Colonic mucosa (tissue), 4 donors: ENCODE measurements at places on chromosomes 13 and 19.
A peak's percentile ranks its signal among the peaks of the same experiment; 100 is the strongest.

- no peak for DNase-seq
Observed at GRCh38 chr13:43095771-43096719, 72.7 kb downstream of the DNAJC15 start.

DNA sequence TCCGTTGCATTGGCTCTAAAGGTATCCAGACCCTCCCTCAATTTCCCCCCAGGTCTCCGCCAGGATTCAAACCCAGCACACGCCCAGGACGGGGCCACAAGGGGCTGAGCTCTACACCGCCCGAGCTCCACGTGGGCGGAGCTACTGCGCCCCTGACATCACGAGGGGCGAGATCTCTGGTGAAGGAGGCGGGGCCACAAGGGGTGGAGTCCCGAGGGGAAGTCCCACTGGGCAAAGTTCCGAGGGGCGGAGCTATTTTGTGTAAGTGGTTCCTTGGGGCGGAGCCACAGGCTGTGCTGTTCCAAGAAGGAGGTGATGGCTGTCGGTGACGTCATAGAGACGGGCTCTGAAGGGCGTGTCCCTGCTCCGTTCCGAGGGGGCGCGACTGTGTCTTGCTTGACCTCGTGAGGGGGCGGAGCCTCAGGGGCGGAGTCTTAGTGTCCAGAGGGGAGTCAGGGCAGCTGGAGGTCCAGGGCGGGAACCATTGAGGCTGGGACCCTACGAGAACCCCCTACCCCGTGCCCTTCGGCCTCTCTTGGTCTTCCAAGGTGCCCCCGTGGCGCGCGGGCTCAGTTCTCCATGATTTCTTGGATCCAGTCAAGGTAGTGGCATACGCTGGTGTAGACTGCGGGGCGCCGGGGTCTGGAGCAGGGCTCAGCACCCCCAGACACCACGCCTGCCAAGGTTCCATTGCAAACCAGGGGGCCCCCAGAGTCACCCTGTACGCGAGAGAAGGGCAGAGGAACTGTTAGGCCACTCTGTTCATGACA is 1.3 kb upstream of the KLK8 start:
- peak; percentile 37 for DNase-seq

DNA sequence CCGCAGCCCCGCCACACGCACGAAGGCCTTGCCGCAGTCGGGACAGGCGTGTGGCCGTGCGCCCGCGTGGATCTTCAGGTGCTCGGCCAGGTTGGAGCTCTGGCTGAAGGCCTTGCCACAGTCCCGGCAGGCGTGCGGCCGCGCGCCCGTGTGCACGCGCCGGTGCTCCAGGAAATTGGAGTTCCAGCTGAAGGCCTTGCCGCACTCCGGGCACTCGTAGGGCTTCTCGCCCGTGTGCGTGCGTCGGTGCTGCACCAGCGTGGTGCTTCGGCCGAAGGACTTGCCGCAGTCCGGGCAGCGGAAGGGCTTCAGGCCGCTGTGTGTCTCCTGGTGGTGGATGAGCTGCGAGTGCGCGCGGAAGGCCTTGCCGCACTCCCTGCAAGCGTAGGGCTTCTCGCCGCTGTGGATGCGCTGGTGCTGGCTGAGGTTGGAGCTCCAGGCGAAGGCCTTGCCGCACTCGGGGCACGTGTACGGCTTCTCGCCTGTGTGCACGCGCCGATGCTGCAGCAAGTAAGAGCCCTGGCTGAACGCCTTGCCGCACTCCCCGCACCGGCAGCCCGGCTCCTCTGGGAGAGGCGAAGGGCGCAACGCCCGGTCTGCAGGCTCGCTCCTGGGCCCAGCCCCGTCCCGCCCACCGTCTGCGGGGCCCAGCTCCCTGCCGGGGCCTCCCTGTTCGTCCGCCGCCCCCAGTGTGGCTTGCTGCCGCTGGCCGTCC is 3.6 kb upstream of the A1BG start:
- DNase-seq: no peak

DNA sequence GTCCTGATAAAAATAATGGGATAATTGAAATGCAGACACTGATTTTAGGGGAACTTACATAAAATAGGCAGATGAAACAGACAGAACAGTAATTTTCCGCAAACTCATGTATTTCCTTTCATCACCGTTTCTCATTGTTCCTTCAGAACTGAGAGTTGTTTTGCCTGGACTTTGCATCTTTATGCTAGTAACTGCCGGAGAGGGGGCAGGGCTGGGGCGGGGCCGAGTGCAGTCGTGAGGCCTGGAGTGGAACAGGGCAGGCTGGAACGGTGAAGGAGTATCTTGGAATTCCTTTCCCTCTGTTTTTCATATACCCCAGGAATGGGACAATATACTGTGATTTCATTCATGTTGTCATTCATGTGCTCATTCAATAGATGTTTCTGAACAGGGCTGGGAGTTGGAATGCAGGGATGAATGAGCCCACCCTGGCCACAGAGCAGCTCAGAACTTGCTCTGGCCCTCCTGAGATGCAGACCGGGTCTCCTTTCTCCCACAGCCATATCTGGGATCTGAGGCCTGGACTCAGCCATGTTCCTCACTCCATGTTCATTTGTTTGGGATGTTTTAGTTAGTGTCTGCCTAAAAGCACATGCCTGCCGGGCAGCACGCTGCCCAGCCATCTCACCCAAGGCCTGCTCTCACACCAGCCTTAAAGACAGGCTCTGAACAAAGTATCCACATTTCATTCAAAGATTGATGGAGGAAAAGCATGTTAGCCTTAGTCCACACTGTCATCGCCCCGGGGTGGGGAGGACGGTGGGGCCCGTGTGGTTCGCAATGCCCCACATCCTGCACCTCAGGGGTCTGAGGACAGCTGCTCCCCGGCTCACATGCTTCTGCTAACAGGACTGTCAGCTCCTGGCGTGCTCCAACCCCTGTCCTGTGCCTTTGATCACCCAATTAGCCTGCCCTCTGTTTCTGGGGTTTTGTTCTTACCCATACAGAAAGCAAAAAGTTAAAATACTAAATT is 92.9 kb downstream of the SOX1 start:
- peak; percentile 87 for DNase-seq

DNA sequence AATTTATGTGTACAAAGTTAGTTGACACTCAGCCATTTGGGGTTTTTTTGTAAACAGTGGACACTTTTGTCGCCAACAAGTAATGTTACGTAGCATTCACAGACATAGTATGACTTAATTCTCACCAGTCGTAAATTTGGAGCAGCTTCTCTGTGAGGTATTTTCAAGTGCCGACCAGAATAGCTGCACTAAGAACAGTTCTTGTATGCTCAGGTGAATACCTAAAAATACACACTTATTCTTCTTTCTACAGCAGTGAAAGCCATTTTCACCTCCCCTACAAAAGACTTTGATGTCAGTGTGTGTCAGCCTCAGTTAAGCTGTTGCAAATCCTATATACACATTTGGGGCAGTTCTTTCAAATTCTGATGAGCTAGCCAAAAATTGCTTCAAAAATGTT is 206.5 kb downstream of the ENOX1 start:
- DNase-seq: no peak

DNA sequence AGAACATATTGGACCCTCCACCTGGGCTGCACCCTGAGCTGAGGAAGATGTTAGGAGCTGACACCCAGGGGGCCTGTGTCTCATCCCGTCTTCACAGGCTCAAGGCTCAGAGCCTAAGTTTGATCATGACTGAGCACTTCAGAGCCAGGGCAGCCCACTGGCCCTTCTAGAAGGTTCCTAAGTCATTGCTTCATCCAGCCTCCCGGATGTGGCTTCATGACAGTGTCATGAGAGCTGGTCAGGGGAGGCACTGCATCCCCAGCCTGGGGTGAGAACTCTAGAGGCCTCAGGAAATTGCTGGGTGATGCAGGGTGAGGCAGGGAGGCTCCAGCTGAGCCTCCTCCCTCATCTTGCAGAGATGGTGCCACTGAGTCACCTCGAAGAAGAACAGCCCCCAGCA is 24.9 kb upstream of the PIK3R2 start:
- no peak for DNase-seq
